ENCODE measurements at places on chromosomes 1 and 21.

DNA sequence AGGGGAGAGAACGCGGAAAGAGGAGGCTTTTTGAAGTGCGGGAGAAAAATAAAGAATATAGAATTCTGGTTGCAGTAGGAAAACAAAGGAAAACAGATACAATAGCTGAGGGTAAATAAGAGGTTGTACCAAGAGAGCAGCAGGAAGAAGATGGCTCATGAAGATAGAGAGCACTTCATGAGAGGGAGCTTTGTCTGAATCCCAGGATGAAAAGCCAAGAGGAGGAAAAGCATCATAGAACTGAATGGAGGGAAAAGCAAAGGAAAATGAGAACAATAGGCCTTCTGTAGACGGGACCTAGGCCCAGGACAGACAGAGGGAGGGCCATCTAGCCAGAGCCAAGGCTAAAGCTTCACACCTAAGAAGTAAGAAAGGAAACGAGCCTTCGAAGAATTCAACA lies 49.5 kb downstream of the ATP6V1G3 start:
- DNase-seq: no peak

DNA sequence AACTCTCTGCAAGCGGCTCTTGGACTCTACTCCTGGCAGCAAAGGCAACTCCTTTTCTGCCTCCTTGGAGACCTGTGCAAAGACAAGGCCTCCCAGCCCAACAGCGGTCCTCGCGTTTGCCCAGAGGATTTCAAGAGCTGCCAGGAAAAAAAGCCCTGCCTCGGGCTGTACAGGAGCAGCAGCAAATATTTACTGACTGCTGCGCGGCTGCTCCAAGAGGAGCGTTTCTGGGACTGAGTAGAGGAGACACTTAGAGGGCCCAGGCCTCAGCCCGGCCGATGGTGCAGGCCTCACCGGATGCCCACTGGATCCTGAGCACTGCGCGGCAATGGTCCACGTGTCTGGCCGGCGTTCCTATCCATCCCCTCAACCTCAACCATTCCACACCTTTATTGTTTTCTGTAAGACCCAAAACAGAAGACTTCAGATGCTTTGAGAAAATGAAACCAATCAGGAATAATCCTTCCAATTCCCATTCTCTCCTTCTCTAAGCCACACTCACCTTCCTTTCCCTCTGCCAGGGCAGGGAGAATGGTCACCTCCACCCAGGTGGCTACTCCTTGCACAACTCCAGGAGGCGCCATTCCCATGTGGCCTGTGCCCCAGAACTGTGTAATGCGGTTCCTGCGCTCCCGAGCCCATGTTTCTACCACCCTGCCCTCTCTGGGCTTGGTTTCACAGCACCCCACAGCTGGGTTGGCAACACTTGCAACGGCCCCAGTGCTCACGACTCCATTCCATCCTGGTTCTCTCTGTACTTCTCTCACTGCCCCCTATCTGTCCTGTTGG lies 215.8 kb downstream of the TRABD2B start:
- DNase-seq: no peak

DNA sequence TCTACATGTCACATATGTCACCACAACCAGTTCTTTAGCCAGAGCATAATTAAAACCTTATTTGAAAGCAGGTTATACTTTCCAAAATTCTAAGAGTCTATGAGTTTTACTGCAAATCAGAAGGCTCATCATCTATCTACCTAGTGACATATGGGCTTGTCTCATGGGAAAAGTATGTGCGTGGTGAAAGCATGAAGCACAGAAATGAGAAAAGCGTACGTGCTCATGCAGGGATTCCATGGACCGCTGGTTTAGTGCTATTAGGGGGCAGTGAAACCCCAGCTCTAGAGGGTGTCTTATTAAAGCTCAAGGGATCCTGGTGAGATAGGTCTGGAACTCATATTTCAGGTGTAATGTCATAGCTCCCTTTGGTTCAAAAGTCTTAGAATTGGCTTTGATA lies 50.2 kb downstream of the FAM163A start:
- DNase-seq: no peak

DNA sequence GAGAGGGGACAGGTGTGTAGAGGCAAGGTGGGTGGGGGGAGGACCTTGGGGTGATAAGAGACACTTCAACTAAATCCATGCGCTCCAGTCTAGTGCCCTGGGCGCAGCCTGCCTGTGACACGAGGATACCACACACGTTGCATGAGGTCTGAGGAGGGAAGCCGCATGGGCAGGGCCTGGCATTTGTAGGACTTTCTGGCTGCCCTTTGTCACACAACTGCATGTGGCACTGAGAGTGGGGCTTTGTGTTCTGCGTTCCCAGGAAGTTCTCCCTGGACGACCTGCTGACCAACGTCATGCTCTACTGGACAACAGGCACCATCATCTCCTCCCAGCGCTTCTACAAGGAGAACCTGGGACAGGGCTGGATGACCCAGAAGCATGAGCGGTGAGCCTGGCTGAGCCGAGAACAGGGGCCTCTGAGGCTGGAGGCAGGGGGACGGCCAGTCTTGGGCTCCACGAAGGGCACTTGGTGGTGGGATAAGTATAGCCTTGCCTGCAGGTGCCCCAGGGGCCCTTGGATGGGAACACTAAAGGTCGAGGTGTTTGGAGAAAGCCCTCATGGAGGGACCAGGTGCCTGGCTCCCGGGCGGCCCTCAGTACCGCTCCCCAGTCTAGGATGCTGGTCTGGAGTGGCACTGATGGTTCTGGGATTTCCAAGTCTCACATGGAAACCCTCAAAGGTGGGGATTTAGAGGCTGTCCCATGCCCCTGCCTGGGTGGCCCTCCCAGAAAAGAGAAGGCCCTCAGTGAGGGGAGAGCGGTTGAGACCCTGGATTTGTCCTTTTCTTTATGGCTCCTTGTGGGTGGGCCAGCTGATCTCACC lies 34.5 kb downstream of the EPHX1 start:
- no peak for DNase-seq

Data from myocyte (in vitro differentiated cells).